Foreskin fibroblast (primary cell): ENCODE measurements at places on chromosomes 13 and 19.

DNA sequence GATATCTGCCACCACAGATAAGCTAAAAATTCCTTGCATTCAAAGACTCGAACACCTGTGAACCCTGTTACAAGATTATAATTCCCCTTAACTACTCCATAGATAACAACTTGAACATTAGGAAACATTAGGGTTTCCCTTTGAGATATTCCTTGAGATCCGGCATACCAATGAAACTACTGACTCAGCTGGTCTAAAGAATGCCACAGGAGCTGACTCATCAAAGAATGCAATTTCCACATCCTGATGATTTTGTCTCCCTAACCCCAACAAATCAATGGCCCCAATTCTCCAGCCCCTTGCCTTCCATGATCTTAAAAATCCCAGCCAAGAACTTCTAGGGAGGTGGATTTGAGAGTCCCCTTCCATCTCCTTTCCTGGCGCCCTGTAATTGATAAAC lies 35.6 kb upstream of the ZNF599 start:
- peak; percentile 84 for DNase-seq

- DNase-seq = no peak
Observed at GRCh38 chr19:6654347-6655310, 15.3 kb downstream of the TNFSF14 start.

DNA sequence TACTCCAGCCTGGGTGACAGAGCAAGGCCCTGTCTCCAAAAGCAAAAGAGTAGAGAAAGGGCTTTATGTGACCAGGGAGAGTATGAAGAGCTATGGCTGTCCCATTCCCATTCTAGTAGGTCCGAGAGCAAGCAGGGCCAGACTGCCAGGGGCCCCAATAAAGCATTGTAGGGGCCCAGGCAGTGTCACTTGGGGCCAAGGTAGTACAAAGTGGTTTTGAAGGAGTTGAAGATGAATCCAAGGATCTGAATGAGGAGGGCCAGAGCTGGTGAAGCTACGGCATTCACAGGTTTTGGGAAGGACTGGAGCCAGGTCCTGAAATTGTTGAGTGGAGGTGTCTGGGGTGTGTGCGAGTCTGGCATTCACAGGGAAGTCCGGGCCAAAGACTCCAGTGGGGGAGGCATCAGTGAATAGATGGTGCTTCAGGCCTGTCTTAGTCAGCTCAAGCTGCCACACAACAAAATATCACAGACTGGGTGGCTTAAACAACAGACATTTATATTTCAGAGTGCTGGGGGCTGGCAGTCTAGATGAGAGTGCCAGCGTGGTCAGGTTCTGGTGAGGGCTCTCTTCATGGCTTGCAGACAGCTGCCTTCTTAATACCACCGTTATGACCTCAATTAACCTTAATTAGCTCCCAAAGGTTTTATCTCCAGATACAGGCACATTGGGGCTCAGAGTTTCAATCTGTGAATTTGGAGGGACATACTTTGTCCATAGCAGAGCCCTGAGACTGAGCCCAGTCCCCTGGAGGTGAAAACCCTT lies 9.9 kb downstream of the NACC1 start:
- DNase-seq = no peak

DNA sequence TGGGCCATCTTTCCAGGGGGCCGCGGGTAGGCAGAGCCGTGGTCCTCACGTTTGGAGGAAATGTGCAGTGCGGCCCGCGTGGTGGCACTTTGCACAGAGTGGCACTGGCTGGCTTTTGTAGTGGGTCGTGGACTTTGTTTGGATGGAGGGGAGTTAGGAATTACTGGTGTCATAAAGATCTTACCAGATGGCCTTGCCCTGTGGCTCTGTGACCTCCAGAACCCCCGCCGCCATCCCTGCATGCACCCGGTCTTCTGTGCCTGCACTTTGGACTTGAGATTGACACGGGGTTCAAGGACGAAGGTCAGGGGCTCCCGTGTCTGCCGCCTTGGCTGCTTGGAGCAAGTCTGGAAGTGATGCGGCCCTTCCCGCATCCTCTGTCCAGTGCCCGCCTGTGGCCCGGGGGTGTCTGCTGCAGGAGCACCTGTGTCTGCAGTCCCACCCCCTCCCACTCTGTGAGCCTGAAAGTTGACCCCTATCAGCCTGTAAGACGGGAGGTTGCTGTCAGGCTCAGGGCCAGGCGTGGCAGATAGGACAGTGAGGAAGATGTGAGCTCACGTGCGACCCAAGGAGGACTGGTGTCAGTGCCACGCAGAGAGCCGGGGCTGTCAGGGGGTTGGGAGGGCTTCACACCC lies 2.2 kb downstream of the GNA11 start:
- DNase-seq = no peak

GRCh38 chr13:99522298-99522697 lies 21.0 kb downstream of the TM9SF2 start:
- no peak for DNase-seq

DNA sequence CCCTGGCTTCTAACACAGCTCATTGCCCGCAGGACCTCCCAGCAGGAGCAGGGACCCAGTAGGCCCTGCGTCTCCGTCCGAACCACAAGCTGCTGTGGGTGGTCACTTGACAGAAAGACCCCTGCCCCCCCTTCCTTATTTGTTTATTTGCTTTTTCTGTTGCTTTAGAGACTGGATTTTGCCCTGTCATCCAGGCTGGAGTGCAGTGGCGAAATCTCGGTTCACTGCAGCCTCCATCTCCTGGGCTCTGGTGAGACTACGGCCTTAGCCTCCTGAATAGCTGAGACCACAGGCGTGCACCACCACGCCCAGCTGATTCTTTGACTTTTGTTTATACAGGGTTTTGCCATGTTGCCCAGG lies 7.6 kb upstream of the PTBP1 start:
- no peak for DNase-seq

DNA sequence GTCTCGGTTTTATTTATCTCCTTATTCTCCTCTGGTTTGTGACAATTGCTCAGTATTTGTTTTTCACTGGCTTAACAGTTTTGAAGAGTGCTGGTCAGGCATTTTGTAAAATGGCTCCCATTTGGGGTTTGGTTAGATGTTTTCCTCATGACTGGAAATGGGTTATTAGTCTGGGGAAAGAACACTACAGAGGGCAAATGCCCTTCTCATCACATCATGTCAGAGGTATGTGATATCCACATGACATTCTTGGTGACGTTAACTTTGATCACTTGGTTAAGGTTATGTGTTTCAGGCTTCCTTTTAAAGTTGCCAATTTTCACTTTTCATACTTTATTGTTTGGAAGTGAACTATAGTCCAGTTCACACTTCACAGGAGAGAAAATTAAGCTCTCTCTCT lies 74.8 kb upstream of the KLHL1 start:
- no peak for DNase-seq

DNA sequence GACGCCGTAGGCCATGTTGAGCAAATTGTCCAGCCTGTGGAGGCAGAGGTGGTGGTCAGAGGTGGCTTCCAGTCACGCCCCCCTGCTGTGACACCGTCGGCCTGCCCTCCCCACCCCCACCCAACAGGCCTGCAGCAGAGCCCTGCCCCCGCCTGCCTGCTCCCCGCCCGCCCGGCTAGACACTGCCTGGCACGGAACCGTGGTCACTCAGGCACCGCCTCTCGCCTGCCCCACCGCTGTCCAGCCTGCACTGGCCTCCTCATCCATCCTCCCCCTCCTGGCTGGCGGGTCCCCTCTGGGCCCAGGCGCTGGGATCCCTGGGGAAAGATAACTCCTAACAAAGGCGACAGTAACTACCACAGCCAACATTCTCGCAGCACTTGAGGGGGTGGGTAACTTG lies 21.7 kb downstream of the PRKCSH start:
- no peak for DNase-seq
